ENCODE measurements at places on chromosomes 6 and 20.

DNA sequence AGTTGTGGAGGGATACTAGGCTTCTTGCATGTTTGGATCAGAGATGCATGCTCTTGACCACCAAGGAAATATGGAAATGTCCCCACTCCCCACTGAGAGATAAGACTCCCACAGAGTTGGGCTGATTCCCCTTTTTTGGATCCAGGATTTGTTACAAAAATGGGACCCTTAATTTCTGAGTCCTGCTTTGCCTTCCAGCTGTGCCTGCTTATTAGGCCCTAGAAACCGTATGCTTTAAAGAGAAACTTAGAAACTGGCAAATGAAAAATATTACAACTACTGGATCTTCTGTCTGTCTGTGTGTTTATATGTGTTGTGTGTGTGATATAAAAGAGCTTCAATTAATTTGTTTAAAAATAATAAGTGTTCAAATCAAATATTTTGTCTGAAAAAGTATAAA lies 817.6 kb upstream of the CITED2 start:
- no peak for DNase-seq

GRCh38 chr6:130725551-130725950 lies 101.7 kb upstream of the SMLR1 start:
- no peak for DNase-seq

- DNase-seq, result no peak
Measured at GRCh38 chr6:90098627-90099026, 198.0 kb downstream of the BACH2 start.

- no peak for DNase-seq
Measured at GRCh38 chr20:35716330-35716729, 17.1 kb downstream of the ROMO1 start.

GRCh38 chr20:2237059-2237458 lies 58.7 kb upstream of the TGM3 start:
- DNase-seq, result peak; percentile 99

DNA sequence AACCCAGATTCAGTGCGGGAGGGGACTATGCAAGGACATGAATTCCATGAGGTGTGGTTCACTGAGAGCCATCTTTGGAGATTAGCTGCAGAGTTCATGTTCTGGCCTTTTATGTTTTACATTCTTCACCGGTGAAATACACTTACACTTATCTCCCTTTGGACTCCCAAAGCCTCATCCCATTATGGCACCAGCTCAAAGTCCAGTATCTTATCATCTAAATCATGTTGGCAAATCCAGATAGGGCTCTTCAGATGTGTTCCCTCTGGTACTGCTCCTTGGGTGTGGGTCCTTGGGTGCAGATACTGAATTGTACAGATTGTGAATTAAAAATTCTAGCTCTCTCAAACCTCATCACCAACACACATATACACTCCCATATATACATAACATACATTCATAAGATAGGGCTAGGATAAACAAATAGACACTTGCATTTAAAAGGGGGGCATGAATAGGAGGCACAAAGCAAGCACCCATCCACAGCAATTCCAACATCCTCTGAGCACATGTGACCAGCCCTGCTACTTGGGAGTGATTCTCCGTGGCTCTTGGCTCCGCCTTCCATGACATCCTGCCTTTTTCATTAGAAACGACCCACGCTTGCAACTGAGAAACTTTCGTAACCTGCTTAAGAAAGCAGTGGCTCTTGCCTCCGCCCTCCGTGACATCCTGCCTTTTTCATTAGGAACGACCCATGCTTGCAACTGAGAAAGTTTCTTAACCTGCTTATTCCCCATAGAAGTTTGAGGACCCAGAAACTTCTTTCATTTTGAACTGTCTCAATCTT lies 53.6 kb upstream of the LRRC1 start:
- DNase-seq, result no peak

DNA sequence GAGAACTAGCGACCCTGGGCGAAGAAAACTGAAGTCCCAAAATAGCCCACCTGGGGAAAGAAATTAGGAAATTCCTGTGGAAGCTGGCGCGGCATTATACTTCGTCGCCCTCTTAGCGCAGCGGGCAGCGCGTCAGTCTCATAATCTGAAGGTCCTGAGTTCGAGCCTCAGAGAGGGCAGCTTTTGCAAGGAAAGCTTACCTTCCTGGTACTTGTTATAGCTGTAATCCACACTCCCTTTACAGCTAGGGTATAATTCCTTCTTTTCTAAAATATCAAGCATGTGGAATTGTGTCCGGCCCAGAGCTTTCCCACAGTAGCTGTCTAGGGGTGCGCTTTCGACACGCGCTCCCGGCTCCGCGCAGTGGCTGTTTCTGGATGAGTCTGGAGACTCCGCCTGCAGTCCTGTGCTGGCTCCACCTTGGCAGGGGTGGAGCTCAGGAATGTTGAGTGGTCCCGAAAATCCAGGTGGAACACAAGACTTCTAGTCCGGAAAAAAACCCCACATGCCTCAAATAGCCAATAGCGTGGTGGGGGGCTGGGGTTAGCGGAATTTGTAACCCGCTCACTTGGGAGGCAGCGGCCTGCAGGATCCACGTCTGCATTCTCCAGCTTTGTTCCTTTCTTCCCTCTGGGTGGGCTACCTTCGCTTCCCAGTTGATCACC lies 83.7 kb upstream of the ZNF322 start:
- DNase-seq, result peak; percentile 27

All from AG09309 (cell line).